ENCODE measurements at places on chromosomes 6 and 20.
A peak's percentile ranks its signal among the peaks of the same experiment; 100 is the strongest.

GRCh38 chr6:4210629-4211419 lies 75.4 kb upstream of the ECI2 start:
- DNase-seq, result peak; percentile 33

DNA sequence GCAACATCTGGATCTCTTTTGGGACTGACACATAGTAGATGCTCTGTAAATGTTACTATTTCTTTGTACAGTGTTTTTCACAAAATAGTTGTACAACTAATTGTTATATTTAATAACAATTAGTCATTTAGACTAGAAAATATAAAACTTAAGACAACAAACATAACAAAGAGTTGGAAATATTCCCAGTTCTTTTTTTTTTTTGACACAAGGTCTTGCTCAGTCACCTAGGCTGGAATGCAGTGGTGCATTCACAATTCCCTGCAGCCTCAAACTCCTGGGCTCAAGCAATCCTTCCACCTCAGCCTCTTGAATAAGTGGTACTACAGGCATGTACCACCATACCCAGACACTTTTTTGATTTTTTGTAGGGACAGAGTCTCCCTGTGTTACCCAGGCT lies 105.8 kb downstream of the UTRN start:
- no peak for DNase-seq

DNA sequence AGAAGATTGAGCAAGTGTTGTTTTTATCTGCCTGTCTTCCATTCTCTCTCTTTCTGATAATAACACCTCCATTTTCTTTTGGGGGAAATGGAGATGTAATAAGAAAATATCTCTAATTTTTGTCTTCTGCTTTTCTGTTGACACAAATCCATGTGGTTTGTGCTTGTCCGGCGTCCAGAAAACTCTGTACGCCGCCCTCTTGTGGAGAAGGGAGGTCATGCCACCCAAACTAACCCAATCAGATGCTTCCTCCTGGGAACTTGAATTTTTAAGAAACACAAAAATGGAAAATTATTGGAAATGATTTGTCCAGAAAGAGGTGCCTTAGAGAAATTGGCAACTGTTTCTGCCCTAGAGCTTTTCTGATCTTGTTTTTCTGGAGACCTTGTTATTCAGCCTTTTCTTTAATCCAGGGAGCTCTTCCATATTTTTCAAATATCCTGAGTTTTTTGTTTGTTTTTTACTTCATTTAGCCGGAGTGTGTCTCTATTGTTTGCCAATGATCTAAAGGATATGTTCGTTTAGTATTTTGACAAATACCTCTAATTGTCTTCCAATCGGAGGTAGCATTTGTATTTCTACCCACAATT lies 17.8 kb upstream of the FNDC1 start:
- peak; percentile 3 for DNase-seq

DNA sequence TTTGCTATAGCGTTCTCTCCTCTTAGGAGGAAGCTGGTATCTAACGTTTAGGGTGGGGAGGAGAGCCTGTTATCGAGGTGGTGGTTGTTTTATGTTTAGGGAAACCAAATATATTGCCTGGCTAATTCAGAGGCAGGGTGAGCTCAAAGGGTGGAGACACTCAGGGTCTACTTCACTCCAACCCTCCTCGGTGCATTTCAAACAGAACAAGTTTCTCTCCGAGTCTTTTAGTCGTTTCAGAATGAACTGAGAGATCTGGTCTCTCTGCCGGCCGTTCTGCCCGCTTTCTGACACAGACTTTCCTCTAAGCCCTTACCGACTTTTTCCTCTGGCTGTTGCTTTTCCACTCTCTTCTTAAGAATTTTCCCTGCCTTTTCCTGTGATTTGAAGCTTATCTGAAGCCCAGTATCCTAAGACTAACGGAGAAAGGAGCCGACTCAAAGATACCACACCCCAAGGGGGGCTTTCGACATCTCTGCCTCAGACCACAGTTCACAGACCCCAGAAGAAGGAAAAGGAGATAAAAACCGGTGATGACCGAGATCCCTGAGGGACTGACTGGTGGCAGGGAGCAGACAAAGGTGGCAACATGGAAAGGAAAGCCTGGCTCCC lies 865 bp downstream of the STK38 start:
- DNase-seq, result peak; percentile 27

GRCh38 chr6:39879535-39879934 lies 54.7 kb downstream of the MOCS1 start:
- no peak for DNase-seq

- DNase-seq, result no peak
Measured at GRCh38 chr6:145948328-145948727, 15.8 kb downstream of the SHPRH start.

DNA sequence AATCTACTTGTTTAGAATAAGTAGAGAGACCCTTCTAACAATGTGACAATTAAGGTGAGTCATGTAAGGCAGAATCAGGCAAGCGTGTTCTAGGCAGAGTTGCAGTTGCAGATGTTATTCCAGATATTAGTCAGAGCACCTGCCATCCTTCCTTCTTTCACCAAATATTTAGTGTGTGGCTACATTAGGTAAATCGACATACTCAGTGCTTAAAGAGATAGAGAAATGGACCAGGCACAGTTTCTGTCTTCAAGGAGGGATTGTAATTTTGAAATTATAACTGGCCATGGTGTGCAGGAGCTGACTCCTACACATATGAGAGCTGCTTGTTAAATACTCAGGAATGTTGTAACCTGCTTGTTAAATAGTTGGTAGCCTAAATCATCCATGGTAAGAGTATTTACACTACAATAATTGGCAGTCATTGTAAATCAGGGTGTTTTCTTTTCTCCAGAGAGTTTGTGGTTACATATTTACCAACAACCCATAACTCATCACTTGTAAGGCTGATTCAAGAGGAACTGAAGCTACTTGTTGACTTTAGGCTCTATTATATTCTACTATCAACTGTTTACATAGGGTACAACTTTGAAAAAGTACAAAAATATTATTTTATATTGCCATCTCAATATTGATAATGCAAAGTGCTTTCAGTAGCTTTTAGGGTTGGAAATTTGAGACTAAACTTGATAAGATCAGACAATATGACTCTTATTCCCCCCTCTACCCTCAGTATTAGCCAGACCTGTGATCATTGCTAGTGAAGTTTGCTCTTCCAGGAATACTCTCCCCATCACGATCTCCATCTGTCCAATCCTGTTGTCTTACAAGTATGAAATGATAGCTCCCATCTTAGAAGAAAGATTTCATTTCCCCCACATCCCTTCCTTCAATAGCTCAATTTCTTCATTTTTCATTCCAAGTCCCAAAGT lies 607.1 kb downstream of the COL12A1 start:
- no peak for DNase-seq

DNA sequence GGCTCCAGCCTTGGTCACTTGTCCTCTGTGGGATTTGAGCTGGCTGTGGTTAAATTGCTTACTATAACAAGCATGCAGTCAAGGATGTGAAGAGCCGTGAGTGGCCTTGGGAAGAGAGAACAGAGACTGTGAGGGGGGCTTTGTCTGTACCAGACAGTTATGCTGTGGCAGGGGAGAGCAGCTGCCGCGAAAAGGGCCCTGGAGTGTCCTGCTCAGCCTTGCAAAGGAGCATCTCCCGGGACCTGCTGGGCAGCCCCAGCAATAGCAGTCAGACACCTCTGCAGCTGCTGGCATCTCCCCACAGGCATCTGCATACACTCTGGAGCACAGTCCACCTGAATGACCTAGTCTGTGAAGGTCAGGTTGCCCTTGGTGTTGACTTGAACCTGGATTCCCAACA lies 6.3 kb downstream of the EBF4 start:
- DNase-seq, result no peak

DNA sequence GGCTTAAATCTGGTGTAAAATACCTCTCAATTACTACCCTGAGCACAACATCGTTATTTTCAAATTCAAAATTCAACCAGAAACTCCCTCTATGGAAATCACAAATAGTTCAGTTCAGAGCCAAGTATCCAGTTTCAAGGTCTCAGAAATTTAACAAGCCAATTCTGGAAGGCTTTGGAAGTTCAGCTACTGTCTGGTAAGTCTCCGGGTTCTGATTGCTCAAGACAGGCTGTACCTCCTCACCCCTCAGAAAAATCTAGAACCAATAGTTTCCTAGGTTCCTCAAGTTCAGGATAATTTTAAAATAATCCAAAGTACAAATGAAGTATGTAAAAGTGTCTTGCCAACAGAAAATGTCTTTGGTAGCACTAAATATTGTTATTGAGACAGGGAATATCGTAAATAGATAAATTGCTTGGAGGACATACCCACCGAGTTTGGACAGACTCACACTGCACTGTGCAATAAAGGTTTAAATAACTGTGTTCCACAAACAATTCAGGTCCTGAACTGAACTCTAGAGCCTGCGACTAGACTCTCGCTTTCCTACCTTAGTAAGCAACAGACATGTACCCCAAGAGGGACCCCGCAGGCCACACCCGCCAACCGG lies 729 bp downstream of the ATG5 start:
- DNase-seq, result no peak

GRCh38 chr20:34069341-34070078 lies 42.5 kb downstream of the EIF2S2 start:
- peak; percentile 75 for DNase-seq

DNA sequence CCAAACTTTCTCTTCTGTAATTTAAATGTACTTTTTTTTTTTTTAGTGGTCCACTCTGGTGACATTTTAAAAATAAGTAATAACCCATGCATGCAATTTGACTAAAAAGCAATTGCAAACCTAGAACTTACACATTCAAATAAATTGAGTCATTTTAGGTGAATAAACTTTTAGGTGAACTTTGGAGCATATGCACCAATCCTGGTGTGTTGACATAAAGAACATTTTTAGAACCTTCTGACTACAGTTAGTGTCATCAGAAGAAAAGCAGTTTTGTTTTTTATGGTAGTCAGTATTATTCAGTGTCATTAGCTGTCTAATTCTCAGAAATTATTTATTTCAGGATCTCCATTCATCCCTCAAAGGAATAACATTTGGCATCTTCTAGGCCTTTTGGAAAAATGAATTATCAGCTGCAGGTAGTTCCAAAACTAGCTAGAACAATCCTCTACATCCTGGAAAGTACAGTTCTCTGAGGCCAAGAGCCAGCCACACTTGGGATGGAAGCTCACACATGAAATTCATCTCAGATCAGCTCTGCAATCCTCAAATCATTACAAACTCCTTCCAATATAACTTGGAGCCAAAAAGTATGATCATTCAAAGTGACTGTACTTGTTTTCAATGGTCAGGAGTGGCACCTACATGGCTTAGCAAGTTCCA lies 38.5 kb upstream of the SIM1 start:
- DNase-seq, result no peak

DNA sequence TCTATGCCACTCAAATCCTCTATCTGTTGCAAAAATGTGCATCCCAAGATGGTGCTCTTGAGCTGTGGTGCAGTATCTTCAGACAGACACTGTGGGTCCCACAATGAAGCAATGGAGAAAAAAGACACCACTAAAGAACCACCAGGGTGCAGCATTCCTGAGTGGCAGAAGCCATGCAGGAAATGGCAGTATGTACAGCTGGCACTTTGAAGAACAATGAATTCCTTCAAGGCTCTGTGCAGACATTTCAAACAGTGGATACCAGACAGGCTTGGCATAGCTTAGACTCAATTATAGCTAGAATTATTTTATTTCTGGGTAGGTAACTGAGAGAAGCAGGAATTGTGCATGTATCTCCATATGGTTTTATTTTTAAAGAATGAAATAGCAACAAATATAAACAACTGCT lies 24.0 kb upstream of the HDAC2 start:
- DNase-seq, result peak; percentile 97

- no peak for DNase-seq
Measured at GRCh38 chr20:36885356-36885755, 9.4 kb downstream of the TLDC2 start.

DNA sequence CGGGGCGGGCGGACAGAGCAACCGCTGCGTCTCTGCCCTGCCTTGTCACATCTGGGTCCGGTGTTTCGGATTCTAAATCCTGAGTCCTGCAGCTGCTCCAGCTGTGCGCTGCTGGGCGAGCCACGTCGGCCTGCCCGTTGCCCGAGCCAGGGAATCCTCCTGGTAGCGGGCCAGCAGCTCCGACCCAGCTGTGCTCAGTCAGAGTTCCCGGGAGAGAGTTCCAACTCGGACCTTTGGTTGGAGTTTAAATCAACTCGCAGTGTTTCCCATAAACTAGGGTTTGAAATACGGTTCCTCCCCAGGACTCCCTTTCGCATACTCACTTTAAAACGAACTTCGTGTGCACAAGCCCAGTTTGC lies 315 bp upstream of the PDE10A start:
- no peak for DNase-seq

DNA sequence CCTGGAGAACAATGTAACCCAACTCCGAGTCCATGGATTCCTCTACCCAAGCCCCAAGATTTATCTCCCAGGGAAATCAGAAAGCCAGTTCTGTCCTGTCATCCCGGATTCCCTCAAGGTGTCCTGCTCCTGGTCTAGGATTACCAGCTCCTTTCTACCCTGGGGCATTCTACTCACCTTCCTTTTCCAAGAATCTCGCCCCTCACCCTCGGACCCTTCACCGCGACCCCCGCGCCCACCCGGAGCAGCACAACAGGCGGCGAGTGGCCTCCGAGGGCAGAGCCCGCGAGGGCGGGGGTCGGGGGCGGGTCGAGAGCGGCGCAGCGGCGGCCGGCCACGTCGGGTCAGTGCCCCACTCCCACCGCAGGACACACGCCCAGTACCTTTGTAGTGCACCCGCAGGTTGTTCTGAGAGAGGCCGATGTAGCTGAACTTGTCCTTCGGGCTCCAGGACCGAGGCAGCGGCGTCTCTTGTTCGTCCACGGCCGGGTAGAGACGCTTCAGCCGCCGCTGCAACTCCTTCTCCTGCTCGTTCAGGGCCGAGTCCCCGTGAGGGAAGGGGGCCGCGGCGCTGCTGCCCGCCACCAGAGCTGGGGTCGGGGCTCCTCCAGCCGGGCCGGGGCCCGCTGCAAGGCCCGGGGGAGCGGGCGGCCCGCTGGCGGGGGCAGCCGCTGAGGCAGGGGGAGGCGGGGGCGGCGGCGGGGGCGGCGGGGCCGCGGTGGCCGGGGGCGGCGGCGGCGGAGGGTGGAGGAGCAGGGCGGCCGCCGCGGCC lies 897 bp downstream of the RANBP9 start:
- no peak for DNase-seq

DNA sequence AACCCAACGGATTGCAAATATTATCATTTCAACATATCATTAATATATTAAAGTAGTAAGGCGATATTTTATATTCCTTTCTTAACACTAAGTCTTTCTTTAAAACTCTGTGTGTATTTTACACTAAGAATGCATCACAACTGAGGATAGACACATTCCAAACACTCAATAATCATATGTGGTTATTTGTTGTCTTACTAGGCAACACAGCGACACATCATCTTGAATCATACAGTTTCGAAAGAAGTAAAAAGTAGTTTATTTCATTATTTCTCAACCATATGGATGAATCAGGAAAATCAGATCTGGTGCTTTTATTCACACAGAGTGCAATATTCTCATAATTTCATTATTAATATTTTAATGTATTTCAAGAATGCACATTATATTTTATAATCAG lies 662.4 kb downstream of the EPHA7 start:
- DNase-seq, result no peak

DNA sequence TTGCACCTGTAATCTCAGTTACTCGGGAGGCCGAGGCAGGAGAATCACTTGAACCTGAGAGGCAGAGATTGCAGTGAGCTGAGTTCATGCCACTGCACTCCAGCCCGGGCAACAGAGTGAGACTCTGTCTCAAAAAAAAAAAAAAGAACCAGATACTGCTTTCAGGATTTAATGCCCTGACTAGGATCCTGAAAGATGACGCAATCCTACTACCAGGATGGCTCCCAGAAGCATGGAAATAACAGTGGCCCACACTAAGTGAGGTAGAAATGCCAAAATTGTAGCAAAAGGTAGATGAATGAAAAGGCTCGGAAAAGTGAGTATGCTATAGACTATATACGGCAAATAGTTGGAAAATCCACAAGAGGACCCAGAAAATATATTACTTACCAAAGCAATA lies 23.8 kb upstream of the KHDC1 start:
- no peak for DNase-seq
